ENCODE measurements at places on chromosomes 2 and 18. TPM values are rescaled to one million over a fixed set of nuclear protein-coding genes. Genes with fewer than 3 reads are reported as not detected.

DNA sequence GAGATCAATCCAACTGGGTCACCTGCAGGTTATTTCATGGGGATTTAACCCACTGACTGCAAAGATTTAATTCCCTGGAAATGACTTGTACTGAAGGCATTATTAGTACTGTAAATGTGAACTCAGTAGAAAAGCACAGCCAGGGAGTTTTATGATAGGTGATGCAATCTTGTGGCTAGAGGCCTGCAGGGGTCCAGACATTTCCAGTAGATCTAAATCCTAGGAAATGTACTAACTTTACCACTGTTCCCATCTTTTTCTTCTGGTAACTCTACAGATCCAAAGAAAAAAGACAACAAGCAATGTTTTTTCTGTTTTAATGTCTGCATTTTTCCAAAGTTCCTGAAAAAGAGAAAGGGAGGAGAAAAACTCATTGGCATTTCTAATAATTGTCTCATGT is 500.1 kb downstream of the ARHGAP15 start:
- no peaks in the 10 kb centered on the region for H3K36me3 ChIP-seq
- H3K27ac ChIP-seq, result no peak overlapping the region
- no peaks in the 10 kb centered on the region for H3K27me3 ChIP-seq
- H3K4me3 ChIP-seq, result no peak overlapping the region
- no peak for DNase-seq
- no peaks in the 10 kb centered on the region for H3K4me1 ChIP-seq

Gene ACVR1C
- total RNA-seq, result 1.7 TPM

DNA sequence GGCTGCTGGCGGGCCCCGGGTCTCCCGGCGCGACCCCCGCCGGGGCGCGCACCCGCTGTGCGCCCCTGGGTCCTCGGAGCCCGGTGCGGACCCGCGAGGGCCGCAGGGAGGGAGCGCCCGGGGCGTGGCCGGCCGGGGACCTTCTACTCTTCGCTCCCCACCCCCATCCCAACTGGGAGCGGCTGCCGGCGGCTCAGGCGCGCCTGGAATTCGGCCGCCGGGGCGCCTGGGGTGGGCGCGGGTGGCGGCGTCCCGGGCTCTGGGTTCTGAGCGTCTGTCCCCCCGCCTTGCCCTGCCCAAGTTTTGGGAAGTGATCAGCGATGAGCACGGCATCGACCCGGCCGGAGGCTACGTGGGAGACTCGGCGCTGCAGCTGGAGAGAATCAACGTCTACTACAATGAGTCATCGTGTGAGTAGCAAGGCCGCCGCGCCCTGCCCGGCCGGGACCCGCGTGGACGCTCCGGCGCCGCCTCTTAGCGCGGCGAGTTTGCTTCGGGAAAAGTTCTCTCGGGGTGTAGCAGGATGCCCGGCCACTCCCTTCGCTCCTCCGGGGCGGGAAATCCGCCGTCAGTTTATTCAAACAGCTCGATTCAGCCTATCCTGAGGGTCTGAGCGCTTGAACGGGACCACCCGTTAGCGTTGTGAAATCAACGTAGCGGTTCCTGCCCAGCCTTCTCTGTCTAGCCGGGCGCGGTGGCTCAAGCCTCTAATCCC is 502 bp downstream of the TUBB6 start:
- peaks cover 41% of the 10 kb centered on the region for H3K27me3 ChIP-seq
- peak overlapping the region; percentile 73 for H3K4me3 ChIP-seq
- peak overlapping the region; percentile 86 for H3K27ac ChIP-seq
- DNase-seq, result peak; percentile 87
- no peaks in the 10 kb centered on the region for H3K36me3 ChIP-seq

DNA sequence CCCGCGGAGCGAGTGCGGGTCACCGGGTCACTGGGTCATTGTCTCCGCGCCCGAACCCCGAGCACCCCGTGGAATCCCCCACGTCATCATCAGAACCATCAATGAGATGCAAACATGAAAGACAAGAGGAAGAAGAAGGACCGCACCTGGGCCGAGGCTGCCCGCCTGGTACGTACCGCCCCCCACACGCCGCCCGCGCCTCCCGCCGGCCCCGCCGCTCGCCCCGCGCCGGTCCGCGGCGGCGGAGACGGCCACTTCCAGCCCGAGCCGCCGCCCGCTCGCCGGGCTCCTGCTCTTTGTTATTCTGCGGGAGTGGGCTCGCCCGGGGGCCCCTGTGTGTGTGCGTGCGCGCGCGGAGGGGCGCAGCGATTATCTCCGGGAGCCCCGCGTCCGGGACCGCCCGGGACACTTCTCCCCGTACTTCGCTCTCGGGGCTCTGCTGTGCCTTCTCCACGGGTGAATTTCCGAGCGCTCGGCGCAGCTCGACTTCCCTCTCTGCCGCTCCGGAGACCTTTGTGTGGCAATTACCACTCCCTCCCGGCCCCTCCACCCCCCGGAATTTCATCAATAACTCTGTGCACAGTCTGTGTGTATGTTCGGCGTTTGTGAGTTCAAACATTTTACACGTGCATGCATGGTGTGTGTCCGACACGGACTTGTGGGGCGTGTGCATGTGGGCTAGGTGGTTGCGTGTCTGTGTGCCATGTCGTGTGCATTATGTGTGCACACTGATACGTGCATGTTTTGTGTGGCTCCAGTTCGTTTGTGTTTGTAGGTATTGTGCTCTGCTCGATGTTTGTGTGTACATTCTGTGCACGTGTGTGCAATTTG is 714 bp downstream of the ASXL3 start:
- no peak overlapping the region for H3K27ac ChIP-seq
- H3K36me3 ChIP-seq, result no peaks in the 10 kb centered on the region
- H3K4me3 ChIP-seq, result peak overlapping the region; percentile 56
- DNase-seq, result peak; percentile 57

DNA sequence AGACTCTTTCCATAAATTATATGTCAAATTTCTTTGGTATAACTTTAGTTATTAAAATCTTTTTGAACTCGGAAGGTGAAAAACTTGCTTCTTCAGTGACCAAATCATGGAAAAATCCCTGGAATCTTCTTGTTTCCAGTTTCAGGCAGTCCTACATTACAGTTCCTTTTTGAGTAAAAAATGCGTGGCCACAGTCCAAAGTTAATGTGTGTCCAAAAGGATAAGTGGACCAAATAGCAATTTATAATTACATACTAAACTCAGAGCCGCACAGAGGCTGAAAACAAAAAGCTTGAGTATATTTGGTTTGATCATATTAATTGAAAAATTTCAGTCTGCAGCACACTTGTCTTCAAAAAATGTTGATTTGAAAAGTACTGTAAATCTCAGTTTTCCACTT is 28.4 kb upstream of the DYNC2LI1 start:
- H3K27me3 ChIP-seq, result no peaks in the 10 kb centered on the region
- H3K4me3 ChIP-seq, result no peak overlapping the region
- no peaks in the 10 kb centered on the region for H3K36me3 ChIP-seq
- no peak for DNase-seq
- H3K27ac ChIP-seq, result no peak overlapping the region

Gene DSC3
- 0.10 TPM for total RNA-seq

GRCh38 chr2:170486730-170487129 is 228.4 kb upstream of the SP5 start:
- H3K36me3 ChIP-seq, result no peaks in the 10 kb centered on the region
- H3K27ac ChIP-seq, result no peak overlapping the region
- no peak for DNase-seq

Gene DOK6
- 0.18 TPM for total RNA-seq

Gene FBXO15
- not detected for total RNA-seq

Gene STARD6
- total RNA-seq, result not detected

Gene ITSN2
- total RNA-seq, result 33.5 TPM

Gene TEKT4
- total RNA-seq, result 0.17 TPM

Gene RUFY4
- total RNA-seq, result not detected

Gene TMEM37
- 0.96 TPM for total RNA-seq

- H3K27ac ChIP-seq, result no peak overlapping the region
- H3K4me3 ChIP-seq, result no peak overlapping the region
- no peaks in the 10 kb centered on the region for H3K36me3 ChIP-seq
Measured at GRCh38 chr2:54767921-54768320, 44.5 kb downstream of the EML6 start.

DNA sequence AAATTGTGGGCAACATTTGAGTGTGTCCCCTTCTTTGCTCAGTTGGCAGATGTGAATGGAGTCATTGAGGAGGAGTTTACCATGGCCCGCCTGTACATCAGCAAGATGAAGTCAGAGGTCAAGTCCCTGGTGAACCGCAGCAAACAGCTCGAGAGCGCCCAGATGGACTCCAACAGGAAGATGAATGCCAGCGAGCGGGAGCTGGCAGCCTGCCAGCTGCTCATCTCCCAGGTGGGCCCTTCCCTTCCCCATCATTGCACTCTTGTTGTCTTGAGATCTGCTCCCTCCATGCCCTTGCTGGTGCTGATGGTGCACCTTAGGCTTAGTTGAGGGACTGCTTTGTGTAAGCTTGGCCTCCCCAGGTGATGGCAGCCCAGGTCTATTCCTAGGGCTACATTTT is 47.5 kb upstream of the LYPD6B start:
- H3K36me3 ChIP-seq, result no peaks in the 10 kb centered on the region
- H3K4me1 ChIP-seq, result no peaks in the 10 kb centered on the region
- no peak overlapping the region for H3K27ac ChIP-seq
- no peak for DNase-seq
- H3K4me3 ChIP-seq, result no peak overlapping the region
